HEK293T (cell line): ENCODE measurements at places on chromosomes 4 and X.

- no peak for DNase-seq
These were observed 22.3 kb downstream of the GAK start for GRCh38 chr4:909821-910220.

GRCh38 chrX:109614951-109615350, 10.0 kb downstream of the KCNE5 start:
- no peak for DNase-seq

- peak; percentile 45 for DNase-seq
These were observed 534 bp downstream of the MSX1 start for GRCh38 chr4:4859799-4860599.

DNA sequence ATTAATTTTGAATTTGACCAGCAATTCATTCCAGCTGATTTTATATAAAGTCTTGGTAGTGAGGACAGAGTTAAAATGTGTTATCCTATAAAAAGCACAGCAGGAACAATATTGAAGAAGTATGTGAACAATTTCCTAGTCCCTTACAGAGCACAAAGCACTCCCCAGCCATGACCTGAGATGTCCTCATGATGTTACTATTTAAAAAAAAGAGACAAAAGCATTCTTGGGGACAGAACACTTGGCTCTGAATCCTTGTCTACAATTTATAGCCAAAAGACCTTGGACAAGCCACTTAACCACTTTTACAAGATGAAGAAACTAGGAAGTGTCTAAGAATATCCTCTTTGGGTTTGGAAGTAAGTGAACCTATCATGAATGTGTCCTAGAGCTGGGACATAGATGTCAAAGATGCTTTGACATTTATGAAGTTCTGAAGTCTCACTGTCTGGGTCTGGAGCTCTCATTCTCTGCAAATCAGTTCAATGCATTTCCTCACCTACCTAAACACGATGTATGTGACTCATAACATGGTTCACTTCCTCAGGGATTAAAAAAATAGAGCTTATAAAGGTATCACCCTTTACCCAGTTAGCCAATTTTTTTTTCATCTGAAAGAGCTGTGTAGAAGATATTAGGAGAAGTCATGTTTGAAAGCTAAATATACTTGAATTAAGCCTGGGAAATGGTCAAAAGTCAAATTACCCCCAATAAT, 61.4 kb downstream of the IGFBP7 start:
- DNase-seq = no peak

DNA sequence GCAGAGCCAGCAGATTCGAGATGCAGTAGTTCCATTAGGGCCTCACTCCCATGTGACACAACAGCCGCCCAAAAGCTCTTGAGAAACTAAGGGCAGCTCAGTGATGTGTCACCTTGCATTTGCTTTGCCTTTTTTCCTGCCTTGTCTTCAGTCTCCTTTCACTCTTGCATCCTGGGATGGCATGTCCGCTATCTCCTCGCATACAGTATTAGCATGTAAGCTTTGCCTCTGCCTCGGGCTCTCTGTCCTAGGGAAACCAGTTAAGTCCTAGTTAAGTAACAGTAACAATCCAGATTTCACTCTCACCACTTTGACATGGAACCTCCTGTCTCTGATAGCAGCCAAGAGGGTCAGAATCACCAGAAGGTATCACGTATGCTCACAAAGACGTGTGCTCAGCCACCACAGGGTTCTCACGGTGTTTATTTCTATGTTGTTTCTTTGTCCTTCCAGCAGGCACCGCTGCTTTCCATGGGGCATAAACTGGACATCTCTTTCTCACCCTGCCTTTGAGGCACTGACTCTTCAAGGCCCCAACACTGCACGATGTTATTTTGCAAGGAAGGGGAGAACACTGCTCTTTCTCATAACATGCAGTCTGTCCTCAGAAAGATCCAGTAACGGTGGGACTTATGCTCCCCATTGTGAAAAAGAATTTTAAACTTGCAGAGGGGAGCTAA, 26.7 kb upstream of the SORBS2 start:
- DNase-seq = no peak
